ENCODE measurements at places on chromosomes 6 and 20.

GRCh38 chr6:154822947-154823558, 89.8 kb downstream of the SCAF8 start:
- no peak for DNase-seq

DNA sequence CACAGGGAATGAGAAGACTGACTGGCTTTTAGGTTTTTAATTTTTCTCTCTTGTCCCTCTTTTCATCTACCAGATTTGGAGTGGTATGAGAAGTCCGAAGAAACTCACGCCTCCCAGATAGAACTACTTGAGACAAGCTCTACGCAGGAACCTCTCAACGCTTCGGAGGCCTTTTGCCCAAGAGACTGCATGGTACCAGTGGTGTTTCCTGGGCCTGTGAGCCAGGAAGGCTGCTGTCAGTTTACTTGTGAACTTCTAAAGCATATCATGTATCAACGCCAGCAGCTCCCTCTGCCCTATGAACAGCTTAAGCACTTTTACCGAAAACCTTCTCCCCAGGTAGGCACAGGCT, 644 bp downstream of the MAD2L1BP start:
- DNase-seq: no peak

GRCh38 chr20:20824924-20825584, 112.6 kb upstream of the RALGAPA2 start:
- DNase-seq: peak; percentile 69

DNA sequence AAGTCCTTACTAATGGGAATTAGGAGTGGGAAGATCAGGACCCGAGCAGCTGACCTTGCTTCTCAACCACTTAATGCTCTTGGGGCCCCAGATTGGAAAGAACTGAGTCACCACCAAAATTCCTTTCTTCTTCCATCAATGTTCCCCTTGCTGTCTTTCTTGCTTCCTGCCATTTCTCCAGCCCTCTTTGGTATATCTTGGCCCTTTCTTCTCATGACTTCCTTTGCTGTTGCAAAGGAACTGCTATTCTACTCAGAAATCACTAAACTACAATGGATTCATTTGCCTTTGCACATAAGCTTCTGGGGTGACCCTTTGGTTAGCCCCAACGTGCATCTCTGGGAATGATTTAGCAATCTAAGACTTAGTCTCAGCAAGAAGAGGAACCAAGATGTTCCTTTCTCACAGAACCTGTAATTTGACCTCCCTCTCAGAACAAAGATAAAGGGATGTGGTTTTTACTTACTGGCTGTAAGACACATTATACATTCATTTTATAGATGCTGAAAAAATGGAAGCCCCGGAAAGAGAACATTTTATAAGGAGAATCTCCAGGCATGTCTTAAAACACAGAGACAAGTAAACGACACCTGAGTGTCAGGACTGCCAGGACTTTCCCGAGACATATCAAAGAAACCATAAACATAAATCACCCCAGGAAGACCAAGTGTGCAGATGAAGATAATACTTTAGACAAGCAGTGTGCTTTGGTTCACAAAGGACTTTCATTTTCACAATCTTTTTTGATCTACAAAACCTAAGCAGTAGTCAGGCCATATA, 99.0 kb upstream of the TNFAIP3 start:
- DNase-seq: no peak

DNA sequence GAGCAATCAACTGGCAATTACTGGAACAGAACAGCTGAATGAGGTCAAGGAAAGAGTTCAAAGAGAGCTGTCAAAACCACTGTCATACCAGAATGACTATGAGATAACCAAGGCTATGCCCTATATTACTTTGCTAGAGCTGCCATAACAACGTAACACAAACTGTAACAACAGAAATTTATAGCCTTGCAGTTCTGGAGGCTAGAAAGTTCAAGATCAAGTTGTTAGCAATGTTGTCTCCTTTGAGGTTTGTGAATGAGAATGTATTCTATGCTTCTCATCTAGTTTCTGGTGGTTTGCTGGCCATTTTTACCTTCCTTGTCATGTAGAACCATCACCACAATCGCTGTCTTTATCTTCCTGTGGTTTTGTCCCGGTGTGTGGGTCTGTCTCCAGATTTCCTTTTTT, 1323.0 kb upstream of the GJE1 start:
- no peak for DNase-seq

GRCh38 chr20:33391722-33392415, 9.4 kb downstream of the CDK5RAP1 start:
- peak; percentile 65 for DNase-seq

DNA sequence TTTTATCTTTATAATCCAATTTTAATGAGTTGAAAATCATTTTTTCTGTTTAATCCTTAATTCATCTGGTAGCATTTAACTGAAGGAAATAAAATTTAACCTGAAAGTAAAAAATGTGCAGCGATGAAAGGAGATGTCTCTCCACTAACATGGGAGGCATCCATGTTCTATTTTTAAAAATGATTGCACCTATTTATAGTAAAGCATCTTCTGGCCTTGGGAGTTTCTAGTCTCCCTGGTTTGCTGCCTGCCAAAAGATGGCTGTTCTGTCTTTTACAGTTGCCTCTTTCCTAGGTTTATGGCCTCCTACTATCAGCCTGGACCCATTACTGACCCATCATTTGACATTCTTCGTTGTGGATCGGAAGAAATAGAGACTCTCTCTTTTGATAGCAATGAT, 143.0 kb downstream of the B3GAT2 start:
- no peak for DNase-seq

DNA sequence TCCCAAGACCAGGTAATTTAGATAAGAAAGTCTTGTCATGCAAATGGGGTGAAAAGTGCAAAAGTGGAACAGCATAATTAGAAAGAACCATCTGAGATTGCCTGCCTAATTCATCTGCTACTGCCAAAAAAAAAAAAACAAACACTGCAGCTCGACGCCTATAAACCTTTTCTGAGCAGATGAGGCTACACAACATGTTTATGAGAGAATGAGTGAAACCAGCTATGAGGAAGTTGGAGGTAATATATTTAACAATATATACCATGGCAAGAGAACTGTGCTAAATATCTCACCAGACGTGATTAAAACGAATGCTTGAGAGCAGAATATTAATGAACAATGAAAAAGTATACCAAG, 50.0 kb downstream of the LAMA4 start:
- no peak for DNase-seq

DNA sequence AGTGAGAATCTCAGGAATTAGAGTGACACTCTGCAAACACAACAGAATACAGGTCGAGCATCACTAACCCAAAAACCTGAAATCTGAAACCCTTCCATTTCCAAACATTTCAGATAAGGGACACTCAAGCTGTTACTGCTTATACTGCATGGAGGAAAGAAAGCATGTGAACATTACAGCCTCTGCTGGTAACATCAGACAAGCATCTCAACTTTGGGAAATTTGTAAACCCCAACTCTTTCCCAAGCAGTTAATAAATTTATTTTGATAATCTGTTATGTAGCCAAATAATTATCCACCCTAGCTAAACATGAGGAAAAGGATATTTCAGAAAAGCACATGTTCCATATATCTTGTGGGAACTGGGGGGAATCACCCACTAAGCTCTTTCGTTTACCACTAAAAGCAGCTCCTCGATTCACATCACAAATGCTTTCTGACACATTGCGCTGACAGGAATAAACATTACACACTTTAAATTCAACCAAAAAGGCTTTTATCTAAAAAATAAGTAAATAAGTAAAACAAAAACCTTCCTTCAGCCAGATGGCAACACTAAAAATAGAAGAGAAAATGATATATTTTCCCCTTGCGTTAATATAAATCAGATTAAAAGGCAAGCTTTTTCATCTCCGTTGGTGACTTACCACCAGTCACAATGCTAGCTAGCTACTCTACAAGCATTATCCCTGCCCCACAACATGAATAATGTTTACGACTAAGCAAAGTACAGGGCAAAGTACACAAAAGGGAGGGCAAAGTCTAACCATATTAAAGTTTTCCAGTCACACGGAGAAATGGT, 120.8 kb downstream of the MAP7 start:
- no peak for DNase-seq

DNA sequence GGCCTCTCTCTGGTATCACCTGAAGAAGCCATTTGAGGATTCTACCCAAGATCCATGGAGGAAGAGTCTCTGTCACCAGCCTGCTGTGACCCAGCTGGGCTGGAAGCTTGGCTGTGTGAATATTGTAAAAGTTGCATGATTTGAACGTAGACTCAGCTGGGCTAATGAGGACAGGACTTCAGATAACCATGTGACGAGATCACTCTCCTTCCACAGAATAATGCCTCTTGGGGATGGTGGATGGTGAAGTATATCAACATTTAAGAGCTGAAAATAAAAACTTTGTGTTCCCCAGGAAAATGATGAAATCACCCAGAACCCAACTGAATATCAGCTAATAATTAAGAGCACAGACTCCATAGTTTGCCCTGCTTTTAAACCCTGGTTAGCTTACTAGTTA, 427.9 kb downstream of the CD83 start:
- no peak for DNase-seq

DNA sequence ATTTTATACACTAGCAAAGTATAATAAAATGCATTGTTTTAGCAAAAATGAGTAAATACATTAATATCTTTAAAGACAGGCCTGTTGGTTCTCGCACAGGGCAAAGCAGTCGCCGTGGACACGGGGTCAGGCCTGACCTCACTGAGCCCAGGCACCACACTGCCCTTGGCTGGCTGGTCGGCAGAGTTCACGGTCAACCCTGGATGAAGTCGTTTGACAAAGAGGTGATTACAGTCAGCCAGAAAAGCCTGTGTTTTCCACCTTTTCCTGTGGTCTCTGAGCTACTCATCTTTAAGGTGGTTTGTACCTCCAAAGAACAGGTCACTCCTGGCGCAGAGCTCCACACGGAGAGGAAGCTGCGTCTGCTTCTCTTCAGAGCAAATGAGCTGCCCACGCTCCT, 191.5 kb downstream of the DLL1 start:
- no peak for DNase-seq

DNA sequence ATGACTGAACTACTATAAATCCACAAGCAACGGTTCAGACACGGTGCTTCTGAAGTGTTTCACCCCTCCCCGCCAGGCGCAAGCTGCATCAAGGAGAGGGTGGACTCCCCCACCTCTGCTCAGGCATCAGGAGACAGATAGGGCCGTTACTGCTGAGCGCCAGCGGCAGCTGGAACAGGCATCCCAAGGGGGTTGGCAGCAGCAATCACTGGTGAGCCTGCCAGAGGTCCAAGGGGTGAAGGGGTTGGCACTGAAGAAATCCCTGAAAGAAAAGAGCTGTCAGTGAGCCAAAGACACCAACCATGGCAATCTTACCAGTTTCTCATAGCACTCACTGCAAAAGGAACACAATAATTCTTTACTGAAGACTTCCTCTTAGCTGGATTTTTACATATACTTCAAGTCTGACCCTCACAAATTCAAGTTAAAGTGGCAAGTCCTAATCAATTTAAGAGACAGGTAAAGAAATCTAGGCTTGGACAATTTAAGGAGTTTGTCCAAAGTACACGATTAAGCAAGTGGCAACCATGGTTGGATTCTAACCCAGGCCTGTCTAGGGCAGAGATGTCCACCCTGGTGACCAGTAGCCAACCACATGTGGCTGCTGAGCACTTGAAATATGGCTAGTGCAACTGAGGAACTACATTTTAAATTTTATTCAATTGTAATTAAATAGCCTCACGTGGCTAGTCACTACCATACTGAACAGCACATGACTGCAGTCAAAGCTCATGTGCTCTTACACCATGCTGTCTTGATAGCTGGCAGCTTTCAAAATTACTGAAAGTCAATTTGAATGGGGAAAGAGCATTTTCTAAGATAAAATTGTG, 21.7 kb upstream of the TBC1D20 start:
- peak; percentile 19 for DNase-seq

GRCh38 chr6:157789297-157789696, 33.7 kb upstream of the SNX9 start:
- no peak for DNase-seq
